Dorsolateral prefrontal cortex (tissue), 122 donors: ENCODE measurements at places on chromosomes 16 and 17. TPM values are rescaled to one million over a fixed set of nuclear protein-coding genes. Genes with fewer than 3 reads are reported as not detected.

- DNase-seq, result no peak
Observed at GRCh38 chr17:78724999-78725398, 57.1 kb downstream of the CYTH1 start.

GRCh38 chr17:81996232-81996756, 18.9 kb downstream of the ASPSCR1 start:
- DNase-seq, result no peak

DNA sequence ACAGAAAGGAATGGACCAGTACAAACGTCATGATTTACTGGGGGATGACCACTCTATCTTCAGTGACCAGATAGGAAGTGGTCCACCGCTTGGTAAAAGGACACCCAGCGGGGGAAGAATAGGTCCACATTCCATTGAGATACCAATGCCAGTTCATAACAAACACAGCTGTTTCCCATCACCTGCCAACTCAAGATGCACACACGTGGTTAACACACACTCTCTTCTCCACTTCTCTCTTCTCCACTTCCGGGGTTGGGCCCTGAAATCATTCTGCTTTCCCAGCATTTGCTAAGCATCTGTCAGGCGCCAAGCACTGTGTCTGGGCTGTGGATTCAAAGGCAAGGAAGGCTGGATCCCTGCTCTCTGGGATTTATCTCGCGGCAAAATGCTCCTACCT, 175.5 kb downstream of the SLC39A11 start:
- DNase-seq, result no peak

DNA sequence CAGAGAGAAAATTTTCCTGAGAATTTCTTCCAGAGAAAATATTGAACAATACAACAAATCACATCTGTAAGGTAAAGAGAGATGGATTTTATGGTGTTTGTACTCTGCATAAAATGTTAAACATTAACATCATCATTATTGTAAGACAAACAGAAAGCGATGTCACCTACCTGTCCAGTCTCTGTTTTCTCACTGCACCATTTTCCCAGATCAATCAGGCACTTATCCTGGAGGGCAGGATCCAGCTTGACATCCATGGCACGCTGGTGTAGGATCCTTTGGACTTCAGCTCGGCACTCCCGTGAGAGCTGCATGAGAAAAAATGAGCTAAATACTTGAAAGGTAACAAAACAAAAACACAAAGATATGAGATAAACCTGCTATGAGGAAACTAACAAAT, 55.9 kb upstream of the CLEC18B start:
- no peak for DNase-seq

GRCh38 chr17:71494062-71494855, 626.6 kb upstream of the SOX9 start:
- DNase-seq, result no peak

DNA sequence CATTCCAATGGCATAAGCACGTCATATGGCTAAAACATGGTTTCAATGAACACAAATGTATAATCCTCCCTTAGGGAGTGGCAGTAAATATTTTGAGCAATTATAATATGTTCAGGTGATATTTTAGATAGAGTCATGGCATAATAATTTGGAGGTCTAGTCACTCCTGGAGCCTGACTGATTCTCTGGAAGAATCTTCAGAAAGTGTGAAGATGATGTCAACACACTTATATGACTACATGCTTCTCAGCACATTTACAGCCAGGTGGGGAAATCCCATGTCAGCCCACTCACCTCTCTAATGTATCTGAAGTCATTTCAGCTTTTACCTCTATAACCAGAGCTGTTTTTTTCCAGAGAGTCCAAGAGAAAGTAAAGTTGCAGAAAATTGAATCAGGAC, 474.8 kb downstream of the SHISA9 start:
- DNase-seq, result no peak

- no peak for DNase-seq
Observed at GRCh38 chr16:73912850-73913249, 383.8 kb upstream of the PSMD7 start.

DNA sequence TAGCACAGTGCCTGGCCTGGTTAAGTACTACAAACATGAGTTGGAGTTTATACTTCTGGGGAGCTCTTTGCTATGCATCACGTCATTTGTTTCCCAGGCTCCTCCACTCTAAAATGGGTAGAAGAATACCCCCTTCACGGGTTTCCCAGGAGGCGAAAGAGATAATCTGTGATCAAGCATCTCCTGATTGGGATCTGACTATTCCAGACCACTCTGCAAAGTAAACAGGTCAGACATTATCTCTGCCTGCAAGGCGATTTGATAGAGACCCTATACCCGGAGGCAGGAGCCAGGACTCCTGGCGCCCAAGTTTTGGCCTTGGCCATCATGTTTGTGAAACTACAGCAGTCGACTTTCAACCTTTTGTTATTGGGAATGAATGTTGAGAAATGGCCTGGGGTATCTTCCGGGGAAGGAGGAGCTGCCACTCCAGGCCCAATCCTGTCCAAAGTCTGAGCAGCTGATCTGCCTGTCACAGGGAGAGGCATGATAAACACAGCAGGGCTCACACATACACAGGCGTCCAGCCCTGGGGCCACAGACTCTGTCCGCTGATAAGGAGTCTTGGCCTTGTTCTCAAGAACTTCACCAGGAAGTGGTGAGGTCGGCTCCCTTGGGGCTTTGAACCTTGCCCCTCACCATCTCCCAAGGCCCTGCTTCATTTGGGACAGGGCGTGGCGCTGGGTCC, 199.9 kb downstream of the MAF start:
- no peak for DNase-seq

DNA sequence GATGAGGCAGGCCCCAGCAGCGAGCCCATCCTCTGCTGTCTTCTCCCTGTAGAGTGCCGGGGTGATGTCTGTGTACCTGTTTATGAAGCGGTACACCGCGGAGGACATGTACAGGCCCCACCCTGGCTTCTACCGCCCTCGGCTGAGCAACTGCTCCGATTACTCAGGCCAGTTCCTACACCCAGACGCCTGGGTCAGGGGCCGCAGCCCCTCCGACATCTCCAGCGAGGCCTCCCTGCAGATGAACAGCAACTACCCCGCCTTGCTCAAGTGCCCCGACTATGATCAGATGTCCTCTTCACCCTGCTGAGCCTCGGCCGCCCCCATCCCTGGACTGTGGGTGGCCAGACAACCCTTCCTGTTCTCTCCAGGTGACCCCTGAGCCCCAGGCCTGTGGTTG, 50.0 kb downstream of the CACNG5 start:
- DNase-seq, result no peak

GRCh38 chr17:37060094-37060493, 111.3 kb downstream of the AATF start:
- DNase-seq, result no peak

GRCh38 chr16:24731722-24732419, 2.4 kb downstream of the TNRC6A start:
- DNase-seq, result no peak

DNA sequence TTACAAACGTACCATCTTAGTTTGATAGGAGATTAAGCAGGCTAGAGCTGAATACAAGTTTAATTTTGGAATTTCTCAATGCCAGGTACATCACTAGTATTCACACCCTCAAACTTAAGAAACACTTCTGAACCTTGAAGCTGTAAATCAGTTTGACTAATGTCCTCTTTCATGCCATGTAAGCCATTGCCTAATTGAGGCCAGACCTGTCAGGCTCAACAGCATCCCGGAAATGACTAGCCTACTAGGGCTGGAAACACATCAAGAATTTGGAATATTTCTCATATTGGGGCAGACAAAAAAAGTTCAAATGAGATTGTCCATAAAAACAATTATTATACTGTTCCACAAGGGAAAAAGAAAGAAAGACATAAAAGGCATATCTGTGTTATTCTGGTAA, 1.7 kb downstream of the USP32 start:
- no peak for DNase-seq

DNA sequence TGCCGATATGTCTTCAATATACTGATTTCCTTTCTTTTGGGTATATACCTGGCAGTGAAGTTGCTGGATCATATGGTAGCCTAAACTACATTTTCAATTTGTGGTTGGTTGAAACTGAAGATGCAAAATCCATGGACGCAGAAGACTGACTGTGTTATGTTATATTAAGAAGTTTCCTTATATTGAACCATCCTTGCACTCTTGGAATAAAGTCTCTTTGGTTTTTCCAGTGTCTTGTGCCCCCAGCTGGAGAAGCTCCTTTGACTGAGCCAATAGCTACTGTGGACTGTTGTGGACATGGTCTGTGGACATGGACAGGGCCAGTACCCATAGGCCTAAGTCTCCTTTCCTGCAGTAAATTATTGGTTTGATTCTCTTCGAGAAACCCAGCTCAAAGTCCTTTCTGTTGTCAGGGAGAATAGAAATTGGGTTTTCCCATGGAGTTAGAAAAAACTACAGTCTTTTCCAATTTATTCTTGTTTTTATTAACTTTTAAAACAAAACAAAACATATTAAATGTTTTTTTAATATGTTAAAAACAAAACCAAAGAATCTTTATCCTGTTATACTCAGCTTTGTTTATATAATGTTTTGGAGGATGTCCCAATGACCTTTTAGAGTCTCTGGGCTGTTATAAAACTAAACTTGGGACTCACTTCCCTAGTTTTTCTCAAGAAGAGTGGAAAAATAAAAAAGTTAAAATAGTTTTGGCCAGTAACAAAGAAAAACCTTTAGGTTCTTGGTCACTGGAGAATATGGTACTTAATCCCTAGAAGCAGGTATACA, 15.2 kb upstream of the IL34 start:
- no peak for DNase-seq

DNA sequence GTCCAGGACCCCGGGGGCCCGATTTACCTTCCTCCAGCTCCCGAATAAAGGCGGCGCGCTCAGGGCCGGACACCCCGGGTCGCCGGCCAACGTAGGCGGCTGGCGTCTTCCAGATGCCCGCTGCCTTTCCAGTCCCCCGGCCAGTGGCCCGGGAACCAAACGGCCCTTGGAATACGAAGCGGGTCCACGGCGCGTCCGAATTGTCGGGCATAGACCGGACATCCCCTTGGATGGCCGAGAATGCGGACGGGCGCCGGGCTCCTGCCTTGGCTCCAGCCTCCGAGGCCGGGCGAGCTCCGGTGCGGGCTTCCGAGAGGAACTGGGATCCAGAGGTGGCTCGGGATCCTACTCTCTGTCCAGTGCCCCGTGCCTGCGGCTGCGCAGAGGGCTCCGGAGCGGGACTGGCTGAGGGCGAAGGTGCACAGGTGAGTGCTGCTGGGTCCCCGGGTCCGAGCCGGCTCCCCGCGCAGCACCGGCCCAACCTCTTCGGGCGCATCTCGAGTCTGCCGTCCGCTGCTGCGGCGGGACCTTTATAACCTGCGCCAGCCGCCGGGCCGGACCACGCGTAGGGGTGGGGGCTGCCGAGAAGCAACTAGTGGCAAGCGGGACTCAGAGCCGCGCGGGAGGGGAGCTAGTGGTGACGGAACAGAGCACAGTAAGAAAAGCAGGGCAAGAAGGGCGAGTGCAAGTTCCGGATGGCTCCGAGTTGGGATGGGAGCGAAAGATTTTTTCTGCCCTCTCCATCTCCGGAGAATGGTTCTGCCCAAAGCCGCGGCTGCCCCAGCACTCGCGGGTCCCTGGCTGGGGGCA, at the start of gene HAP1:
Gene HAP1, minus strand, starts transcription at position 505 of the 810 bp plus-strand sequence. Its CDS starts 9 bp downstream, at position 496.
- DNase-seq, result peak; percentile 28

GRCh38 chr16:19710191-19710908, 7.7 kb downstream of the KNOP1 start:
- DNase-seq, result no peak

GRCh38 chr17:63445065-63445464, 1.0 kb downstream of the CYB561 start:
- DNase-seq, result no peak

DNA sequence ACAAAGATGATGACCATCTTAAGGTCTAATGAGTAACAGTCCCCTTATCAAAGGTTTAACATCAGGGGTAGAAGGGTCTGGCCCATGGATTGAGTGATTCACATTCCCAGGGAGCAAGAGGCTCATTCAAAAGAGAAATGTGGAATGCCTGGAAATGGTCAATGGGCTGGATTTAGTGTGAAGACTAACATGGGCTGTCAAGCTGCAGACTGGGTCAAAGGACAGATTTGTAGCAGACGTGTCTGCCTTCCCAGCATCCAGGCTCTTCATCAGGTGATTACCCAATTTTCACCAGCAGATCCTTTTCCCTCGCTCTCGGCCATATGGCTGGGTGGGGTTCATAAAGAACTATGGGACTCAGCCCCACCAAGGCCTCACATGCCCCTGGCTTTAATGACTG, 26.8 kb downstream of the DCUN1D3 start:
- no peak for DNase-seq

DNA sequence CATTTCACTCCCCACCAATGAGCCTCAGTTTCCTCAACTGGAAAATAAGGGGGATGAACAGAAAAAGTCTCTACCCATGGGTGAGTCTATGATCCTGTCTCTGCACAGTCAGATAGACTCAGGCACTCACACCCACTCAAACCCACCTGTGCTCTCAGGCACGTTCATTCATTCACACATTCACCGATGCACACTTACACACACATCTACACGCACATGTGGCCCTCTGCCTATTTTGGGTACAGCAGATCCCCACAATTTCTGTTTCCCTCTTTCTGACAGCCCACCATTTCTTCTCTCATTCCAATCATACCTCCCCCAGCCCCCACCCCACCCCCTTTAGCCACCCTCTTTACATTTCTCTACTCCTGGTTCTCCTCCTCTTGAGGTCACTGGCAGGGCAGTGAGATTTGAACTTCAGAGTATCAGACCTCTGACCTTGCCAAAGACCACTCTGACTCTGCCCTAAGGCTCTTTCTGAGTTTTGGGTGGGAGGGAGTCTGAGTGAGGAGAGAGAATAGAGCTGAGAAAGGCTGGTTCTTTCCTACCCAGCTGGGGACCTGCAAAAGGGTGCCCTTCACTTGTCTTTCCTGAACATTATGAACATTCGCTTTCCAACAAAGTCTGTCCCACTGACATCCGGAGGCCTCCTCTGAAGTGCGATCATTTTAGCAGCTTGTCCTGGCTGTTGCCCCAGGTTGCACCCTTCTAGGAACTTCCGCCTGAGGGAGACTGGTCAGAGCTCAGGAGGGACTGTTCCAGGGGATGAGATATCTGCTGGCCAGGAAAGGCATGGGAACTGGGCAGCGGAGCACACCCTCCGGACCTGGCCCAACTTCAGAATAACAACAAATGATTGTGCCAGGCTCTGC, 10.1 kb upstream of the COL1A1 start:
- no peak for DNase-seq

GRCh38 chr16:23254338-23254737, 47.8 kb upstream of the SCNN1B start:
- DNase-seq, result no peak

DNA sequence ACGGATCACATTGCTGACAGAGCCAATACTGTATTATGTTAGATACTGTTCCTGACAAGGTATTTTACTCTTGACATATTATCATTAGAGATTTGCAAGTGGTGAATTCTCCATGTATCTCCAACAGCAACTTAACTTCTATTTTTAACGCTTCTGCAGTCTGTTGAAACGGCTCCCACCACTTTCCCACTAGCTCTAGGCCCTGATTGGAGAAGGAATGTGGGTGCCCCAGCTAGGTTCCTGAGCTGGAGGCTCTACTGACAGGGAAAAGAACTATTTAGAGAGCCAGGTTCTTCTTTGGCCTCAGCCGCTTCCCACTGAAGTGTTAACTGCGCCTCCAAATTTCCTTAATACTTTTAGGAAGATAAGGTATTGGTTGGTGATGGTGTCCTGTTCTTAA, 191.8 kb downstream of the RBFOX1 start:
- no peak for DNase-seq

G6PC1 gene
- not detected for total RNA-seq

CCL4L2 gene
- total RNA-seq, result not detected

PPP1R27 gene
- not detected for total RNA-seq

GALR2 gene
- not detected for total RNA-seq

PAM16 gene
- total RNA-seq, result 44.7 TPM

ATXN2L gene
- 140 TPM for total RNA-seq

TBL3 gene
- 23.3 TPM for total RNA-seq

KRTAP4-5 gene
- not detected for total RNA-seq

MARVELD3 gene
- not detected for total RNA-seq

CARD14 gene
- total RNA-seq, result 1.8 TPM

TPSG1 gene
- not detected for total RNA-seq
